ENCODE measurements at places on chromosomes 5 and 9. TPM values are rescaled to one million over a fixed set of nuclear protein-coding genes. Genes with fewer than 3 reads are reported as not detected.

Gene CCDC180
- total RNA-seq: 9.8 TPM

Gene FAM193B
- 26.1 TPM for total RNA-seq

Gene LHX3
- total RNA-seq: not detected

Gene TRIM7
- total RNA-seq: 2.0 TPM

Gene PRUNE2
- 10.2 TPM for total RNA-seq

Gene TAF11L10
- not detected for total RNA-seq

Gene OGN
- total RNA-seq: 17.5 TPM

Gene PCA3
- total RNA-seq: 0.82 TPM

Measured in frontal cortex (tissue), 4 donors.